Midbrain (tissue), 1 donor: ENCODE measurements at places on chromosomes 3 and 15.

DNA sequence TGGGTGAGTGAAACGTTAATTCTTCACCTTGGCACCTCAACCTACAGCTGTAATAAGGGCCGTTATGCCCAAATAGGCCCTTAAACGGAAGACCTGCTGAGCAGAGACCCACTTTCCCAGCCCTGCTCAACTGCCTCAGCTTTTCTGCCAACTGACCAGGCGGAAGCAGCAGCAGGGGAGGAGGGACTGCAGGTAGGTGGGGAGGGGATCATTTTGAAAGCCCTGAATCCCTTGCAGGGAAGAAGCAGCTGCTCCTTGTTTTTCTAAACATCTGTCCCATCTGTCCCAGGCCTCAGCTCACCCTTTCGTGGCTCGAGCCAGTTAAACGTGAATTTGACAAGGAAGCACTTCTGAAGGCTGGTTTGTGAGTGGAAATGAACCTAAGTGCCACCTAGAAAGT is 978 bp upstream of the CMC1 start:
- DNase-seq = no peak

GRCh38 chr15:92928225-92928750 is 28.2 kb downstream of the CHD2 start:
- DNase-seq = no peak

DNA sequence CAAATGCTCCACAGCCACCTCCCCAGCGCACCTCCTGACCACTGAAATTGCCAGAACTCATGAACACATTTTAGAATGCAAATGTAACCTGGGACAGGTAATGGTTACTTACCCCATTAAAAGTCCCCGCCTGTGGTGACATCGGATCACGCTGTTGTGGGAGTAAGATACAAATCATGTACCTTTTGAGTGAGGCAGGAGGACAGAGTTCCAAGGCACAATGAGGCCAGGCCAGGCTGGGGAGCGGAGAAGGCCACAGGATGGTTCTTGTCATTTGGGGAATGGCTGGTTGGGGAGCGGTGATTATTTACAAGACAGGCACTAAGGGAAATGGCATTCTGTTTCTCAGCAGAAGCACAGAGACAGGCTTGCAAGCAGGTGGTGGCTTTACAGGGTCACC is 490.0 kb downstream of the EDEM1 start:
- no peak for DNase-seq

DNA sequence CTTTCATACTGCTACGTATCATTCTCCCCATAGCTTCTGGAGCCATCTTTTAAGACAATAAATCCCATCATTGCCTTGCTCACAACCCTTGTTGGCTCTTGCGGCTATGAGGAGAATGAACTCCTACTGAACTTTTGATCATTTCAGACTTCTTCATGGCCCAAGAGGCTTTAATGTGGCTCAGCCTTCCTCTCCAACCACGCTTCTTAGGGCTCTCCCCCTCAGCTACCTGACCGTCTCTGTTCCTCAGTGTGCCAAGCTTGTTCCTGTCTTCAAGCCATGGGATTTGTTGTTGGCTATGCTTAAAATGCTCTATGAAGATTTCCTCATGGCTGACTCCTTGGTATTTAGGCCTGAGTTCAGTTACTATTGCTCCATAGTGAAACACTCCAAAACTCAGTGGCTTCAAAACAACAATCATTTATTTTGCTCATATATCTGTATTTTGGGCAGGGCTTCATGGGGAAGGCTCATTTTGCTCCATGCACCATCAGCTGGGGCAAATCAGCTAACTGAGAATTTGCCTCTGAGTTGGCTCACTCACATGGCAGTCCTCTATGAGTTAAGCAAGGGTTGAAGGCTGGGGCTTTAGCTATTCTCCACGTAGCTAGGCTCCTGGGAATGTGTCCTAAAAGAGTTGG is 47.5 kb downstream of the FOXL2 start:
- no peak for DNase-seq

DNA sequence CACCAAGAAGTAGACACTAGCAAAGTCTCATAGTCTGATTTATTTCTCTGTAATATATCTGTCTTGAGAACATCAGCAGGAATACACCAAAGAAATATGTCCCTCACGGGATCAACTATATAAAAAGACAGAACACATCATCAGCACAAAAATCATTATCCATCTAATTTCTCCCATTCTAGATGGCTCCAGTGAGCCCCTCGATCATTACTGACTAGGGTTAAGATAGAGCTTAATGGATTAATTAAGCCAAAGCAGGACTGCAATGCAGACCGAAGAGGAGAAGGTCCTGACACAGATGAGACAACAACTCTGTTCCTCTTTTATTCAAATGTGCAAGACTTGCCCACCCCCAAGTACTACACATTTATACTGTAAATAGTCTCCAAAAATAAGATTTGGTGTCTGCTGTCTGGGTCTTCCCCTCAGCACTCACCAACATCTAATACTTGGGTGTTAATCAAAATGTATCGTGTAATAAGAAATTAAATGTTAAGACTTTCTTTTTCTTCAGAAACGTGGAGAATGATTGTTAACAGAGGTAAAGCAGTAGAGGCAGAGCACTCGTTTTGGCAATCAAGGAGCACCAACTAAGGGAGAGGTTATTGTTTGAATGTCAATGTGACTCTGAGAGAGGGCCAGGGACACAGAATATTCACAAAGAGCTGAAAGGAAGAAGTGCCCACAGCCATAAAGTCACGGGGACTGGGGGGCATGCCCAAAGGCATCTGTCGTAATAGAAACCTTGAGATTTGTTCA is 133.6 kb downstream of the TIGIT start:
- peak; percentile 20 for DNase-seq

DNA sequence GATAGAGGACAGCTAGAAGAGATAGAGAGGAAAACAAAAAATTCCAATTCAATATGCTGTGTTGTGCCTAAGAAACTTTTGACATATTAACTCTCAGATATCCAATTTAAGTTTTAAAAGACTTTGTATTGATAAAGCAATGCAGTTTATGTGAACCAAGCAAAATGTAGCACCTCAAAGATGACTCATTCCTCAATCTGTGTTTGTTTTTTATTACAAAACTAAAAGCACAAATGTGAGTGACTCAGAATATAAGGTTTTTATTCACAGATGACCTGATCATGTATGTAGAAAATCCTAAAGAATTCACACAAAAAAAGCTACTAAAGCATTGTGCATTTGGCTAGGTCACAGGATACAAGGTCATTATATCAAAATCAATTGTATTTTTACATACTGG is 11.1 kb downstream of the HCLS1 start:
- DNase-seq = no peak

DNA sequence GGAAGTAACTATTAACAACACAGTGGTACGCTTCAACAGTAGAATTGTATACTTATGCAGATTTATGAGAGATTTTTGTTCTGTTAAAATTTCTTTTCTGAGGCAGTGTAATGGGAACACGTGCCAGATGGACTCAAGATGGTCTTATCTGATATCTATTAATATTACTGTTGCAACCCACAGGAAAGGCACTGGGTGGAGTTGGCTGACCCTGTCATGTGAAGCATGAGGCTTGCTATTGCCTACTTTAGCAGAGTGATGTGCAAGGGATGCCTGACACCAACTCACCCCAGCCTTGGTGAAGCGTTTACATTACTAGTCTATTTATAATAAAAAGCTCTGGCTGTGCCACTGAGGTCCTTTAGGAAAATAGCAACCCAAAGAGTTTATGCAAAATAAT is 19.8 kb upstream of the ARNT2 start:
- no peak for DNase-seq

DNA sequence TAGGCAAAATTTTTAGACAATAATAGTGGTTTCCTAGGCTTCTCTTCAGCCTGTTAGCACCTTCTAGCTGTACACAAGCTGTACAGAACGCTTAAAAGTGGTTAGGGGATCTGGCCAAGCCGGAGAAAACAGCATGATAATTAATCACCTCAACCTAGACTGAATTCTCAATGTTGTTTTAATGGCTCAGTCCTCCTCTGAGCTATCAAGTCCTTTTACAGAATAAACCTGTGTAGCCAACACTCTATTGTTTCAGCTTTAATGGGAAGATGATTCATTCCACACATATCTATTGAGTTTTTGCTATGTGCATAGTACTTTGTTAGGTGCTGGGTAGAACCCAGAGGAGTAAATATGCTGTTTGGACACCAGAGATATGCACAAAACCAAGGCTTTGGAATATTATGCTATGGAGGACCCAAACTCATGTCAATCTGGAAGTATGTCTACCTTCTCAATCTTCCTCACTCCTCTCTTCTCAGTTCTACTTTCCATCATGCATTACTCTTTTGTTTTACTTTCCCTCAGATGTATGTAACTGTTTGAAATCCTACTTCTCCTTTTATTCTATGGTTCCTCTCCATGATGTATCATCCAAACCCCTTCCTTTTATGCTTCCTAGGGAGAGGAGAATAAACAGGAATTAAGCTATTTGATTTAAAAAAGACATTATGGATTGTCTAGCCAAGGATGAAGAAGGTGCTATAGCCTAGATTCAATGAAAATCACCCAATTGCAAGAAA is 27.6 kb upstream of the UBE2E2 start:
- no peak for DNase-seq

- no peak for DNase-seq
These were observed 68.3 kb downstream of the SMAD3 start for GRCh38 chr15:67133738-67134066.

GRCh38 chr3:97949110-97949485 is 23.1 kb downstream of the RIOX2 start:
- no peak for DNase-seq

GRCh38 chr3:24480497-24480896 is 14.2 kb downstream of the THRB start:
- no peak for DNase-seq

DNA sequence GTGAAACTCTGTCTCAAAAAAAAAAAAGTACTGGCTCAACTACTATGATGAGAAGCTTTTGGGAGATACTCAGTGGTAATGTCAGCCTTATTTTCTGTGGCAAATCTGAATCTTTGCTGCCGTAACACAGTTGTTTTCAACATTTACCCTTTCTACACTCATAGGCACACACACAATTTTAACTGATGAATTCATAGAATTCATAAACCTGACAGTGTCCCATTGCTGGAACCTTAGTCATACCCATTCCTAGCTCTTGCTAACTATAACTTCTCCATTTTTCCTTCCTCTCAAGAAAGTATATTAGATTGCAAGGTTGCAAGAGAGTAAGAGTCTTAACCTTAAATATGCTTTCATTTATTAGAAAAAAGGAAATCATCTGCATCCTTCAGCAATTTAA is 496.6 kb downstream of the FHIT start:
- no peak for DNase-seq

DNA sequence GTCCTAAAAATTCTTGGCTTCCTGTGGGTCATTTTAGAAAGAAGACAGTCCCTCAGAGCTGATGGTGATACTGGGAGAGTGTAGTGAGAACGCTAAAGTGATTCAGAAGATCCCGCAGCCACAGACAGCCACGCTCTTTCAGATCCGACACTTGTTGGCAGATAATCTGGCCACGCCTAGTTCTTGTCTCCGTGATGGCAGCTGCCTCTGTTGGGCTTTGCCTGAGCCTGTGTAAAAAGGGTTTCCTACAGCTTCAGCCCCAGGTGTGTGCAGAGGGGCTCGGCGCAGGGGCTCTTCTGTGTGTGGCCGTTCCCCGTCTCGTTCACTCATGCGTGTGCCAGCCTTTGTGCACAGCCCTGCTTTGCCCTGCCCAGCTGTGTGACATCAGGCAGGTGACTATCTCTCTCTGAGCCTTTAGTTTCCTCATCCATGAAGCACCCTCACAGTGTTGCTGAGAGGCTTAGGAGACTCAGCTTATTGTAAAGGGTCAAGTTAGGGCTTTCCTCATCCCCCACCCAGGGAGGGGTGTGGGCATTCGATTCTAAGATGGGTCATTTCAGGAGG is 6.3 kb downstream of the IRAK2 start:
- no peak for DNase-seq

- DNase-seq = no peak
These were observed 149.2 kb upstream of the VEPH1 start for GRCh38 chr3:157652366-157652765.

DNA sequence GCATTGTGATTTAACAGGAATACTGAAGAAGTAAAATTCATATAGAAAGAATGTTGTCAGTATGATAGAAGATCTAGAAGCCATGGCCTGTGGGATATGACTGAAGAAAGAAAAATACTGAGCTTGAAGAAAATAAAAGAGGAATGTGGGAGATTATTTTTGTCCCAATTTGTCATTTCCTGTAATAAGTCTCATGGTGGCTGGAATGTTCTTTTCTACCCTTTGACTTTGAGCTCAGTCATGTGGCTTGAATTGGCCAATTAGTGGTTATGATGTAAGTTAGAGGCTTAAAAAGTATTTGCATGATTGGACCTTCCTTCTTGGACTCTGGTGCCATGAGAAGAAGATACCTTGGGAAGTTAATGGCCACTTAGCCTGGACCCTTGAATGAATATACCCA is 14.1 kb downstream of the APH1B start:
- no peak for DNase-seq

- no peak for DNase-seq
These were observed 352.9 kb downstream of the PTPRG start for GRCh38 chr3:61914276-61914675.

- DNase-seq = no peak
These were observed 88.7 kb upstream of the POMGNT2 start for GRCh38 chr3:43194490-43195114.

DNA sequence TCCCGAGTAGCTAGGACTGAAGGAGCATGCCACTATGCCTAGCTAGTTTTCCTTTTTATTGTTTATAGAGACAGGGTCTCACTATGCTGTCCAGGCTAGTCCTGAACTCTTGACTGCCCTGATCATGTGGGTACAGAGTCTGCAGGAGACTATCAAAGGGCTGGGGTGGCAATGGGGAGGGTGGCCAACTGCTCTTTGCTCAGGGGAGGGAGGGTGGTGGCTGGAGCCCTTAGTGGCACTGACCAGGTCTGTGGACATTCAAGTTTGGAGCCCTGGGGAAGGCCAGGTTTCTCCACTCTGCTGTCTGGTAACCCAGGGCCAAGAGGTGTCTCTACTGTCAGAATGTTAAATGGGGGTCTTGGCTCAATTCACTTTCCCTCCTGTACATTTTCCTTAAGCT is 122.0 kb downstream of the SEC22A start:
- DNase-seq = no peak

DNA sequence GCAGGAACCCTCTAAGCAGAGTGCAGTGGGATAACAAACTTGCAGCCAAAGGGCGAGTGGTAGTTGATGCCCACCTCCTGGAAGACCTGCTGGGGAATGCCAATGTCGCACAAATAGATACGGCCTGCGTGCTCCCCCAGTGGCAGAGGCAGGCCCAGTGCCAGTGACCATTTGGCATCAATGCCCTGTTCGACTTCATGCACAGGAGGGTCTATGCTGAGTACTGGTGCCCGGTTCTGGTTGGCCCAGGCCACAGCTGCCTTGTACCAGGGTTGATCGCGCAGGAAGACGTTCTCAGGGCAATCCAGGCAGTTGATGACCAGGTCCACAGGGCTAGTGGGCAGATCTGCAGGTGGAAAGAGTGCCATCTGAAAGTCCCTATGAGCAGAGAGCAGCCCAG is 17.0 kb downstream of the CLK3 start:
- no peak for DNase-seq

GRCh38 chr15:91148243-91148642 is 48.2 kb downstream of the SV2B start:
- no peak for DNase-seq

- no peak for DNase-seq
These were observed 5.1 kb upstream of the NEDD4 start for GRCh38 chr15:55998478-55998877.

GRCh38 chr3:13278783-13279531 is 141.2 kb downstream of the NUP210 start:
- DNase-seq = no peak

- DNase-seq = peak; percentile 62
These were observed 23.1 kb upstream of the MCCC1 start for GRCh38 chr3:183122257-183122932.

GRCh38 chr15:90557186-90558084 is 27.7 kb downstream of the CRTC3 start:
- DNase-seq = peak; percentile 29
